ENCODE measurements at places on chromosomes 1 and 21.

DNA sequence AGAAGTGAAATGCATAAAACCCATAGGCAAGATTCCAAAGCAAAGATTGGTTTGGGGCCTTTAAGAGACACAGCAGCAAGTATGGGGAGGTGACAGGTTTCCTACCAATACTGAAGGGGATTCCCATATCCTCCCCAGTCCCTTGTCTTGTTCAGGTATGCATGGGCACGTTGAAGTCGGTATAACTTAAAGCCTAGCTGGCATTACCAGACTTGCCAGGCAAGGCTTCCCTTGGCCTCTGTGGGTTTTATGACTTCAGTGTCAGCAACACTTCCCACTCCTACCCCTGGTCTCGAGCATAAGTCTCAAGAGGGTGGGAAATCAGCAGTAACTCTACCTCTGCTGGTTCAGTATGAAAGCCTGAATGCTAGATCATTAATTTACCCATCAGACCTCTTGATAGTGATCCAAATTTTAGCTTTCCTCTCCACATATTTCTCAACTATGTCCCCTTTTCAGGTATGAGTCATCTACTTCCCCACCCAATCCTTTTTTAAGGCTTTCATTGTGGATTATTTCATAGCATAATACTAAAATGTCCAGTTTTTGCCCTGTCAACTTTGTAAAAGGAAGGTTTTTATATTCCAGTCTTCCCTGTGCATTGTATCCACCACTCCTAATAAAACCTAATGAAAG, 6.8 kb downstream of the CYP4X1 start:
- peak; percentile 17 for DNase-seq

GRCh38 chr1:51070011-51070410, 32.0 kb upstream of the C1orf185 start:
- no peak for DNase-seq

DNA sequence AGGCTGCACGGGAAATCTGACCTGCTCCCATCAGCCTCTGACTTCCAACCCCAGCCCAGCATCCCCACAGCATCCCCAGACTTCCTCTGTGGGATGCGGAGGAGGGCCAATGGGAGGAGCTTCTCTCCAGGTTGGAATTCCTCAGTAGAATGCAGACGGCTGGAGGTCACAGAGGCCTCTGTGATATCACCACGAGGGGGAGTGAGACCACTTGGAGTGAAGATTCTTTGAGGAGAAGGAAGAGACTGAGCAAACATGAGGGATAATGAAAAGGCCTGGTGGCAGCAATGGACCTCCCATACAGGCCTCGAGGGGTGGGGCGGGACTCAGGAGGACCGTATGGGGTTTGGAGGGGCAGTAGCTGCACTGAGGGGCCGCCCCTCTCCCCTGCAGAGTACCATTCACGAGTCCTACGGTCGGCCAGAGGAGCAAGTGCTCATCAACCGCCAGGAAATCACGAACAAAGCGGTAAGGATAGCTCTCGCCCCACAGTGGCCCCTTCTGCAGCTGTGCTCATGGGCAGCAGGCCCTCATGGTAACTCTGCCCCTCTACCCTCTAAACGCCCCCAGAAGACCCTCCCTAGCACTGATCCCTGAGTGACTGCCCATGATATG, at the start of gene CATSPER4:
Gene CATSPER4, plus strand, starts transcription at position 230 of the 615 bp plus-strand sequence. Its CDS starts 26 bp downstream, at position 256.
- no peak for DNase-seq

GRCh38 chr1:203597331-203598090, 29.1 kb upstream of the ATP2B4 start:
- DNase-seq: no peak

GRCh38 chr1:185674201-185674600, 60.0 kb upstream of the HMCN1 start:
- DNase-seq: no peak

DNA sequence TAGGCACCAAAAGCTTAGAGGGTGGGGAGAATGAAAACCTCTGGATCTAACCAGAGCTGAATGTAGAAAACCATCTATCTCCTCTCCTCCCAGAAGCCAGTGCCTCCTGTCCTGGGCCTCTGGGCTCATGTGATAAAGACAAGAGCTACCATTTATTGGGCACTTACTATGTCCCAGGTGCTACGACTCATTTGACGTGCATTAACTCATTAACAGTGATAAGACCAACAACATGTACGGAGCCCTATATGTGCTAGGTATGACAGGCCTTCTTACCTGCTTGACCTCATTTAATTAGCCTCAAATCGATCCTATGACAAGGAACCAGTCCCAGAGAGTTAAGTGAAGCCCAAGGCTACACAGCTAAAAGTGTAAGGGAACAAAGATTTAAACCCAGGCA, 19.7 kb downstream of the CAPZB start:
- no peak for DNase-seq

DNA sequence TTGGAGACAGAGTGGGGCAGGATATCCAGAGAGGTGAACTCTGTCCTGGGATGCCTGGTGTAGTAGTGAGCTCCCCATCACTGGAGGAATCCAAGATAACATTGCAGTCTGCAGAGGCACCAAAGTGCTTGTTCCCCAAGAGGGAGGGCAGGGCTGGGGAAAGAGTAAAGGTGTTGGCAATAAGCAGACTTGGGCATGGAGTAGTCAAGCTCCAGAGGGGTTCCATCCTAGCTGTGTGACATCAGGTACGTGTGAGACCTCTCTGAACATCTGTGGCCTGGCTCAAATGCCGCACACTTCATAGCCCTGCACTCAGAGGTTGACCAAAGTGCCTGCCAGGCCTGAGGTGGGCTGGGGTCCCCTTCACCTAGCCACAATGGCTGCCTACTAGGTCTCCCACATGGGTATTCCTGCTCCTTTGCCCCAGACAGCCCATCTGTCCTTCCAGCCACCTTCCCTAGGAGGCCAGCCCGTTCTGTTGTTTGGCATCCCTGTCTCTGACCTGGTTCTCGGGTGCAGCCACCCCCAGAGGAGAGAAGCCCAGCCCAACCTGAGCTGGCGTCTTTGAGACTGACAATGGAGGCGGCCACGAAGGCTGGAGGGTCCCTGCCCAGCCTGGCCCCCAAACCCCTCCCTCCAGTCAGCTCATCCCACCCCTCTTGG, 2.8 kb upstream of the ARF1 start:
- DNase-seq: no peak

DNA sequence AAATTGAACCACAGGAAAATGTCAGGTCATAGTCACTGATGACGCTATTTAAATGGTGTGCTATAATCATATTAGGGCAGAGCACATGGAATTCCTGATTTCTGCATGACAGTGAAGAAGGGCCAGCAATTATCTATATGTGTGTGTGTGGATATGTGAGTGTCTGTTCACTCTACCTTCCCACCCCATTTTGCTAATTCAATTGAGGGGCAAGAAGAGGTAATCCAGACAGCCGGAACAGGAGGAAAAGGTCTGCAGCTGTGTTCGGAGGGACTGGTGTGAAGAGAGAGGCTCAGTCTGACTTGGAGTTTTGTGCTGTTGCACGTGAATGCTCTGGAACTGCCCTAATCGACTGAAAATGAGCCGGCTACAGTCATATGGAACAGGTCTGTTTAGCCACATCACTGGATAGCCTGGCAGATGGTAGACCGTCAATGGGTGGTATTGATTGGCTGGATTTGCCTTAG, 5.1 kb upstream of the ELAVL4 start:
- no peak for DNase-seq

DNA sequence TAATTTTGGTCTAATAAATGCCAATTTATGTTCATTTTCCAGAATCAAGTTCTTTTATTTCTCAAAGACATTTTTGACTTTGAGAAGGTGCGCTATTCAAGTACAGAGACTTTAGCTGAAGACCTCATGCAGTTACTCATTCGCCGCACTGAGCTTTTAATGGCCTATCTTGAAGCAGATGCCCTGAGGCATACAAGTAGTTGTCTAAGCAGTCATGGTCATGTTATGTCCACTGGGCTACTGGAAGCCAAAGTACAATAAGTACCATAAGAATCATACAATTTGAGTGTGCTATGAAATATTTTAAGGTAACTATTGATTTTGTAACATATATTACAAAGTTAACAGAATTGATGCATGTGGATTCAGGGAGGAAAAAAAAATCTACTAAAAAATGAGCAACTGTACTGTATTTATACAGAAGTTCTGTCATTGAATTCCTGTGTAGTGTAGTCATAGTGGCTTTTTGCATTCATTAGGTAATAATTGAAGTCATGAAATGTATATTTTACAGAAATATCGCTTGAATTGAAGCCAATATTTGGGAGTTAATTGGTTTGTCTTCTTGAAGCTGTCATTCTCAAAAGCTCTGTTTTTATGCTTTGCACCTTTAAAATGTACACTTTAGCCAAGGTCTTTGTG, 13.5 kb upstream of the NEXN start:
- peak; percentile 21 for DNase-seq

GRCh38 chr1:177983077-177983476, 13.2 kb upstream of the SEC16B start:
- peak; percentile 24 for DNase-seq

- DNase-seq: no peak
Measured at GRCh38 chr1:167627615-167627864, 2.5 kb upstream of the RCSD1 start.

DNA sequence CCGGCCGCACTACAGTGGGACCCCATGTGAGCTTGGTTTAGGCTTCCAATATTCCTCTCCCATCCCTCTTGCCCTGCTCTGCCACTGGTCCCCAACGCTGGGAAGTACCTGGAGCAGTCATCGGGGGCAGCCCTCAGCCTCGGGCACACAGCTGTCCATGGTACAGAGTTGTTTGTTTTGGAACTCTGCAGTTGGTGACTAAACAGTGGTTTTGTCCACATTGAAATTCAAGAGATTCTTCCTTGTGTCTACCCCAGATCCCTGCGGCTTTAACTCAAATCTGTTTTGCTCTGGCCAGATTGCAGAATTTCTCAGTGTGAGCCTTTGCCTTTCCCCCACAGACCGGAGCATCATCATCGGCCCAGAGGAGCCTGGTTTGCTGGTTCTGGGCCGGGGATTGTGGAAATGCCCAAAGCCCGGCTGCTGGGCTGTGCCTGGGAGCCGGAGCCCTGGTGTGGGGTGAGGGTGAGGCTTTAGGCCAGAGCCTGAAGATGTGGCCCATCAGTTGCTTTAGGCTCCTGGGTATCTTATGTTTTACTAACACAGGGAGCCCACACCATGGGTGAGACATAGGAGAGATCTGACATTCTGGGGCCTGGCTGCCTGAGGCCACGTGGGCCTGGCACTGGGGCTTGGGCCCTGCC, 93.2 kb downstream of the ARHGEF10L start:
- DNase-seq: peak; percentile 48

DNA sequence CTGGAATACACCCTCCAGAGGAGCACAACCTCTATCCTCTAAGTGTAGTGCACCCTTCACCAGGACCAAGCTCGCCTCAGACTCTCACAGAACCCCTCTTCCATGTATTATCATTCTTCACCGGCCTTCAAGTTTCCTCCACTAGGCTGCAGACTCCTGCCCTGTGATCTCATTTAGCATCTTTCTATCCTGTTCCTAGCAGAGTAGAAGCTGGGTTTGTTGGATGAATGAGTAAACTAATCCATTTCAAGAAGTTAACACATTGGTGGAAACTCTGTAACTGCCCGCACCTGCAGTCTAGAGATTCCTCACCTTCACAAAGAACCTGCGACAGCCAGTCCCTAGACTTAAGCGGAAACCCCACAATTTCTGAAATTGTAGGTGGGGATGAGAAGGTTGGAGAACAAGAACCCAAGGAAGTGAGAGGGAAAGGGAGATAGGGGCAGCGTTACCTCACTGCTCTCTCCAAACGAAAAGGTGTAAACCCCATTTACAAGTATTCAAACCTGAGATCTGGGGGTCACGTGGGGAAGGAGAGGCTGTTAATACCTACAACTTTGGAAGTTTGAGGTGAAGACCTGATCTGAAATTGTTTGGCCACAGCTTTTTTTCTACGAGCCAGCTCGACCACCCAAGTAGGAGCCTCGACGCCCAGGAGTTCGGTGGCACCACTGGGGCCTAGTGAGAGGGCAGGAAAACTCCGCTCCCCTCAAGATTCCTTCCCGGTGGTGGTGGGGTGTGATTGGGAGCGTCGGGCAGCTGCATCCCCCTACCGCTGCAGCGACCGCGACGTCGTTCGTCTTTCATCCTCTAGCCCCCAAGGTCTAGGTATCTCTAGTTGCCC, 1.2 kb downstream of the PTPN14 start:
- DNase-seq: peak; percentile 59

DNA sequence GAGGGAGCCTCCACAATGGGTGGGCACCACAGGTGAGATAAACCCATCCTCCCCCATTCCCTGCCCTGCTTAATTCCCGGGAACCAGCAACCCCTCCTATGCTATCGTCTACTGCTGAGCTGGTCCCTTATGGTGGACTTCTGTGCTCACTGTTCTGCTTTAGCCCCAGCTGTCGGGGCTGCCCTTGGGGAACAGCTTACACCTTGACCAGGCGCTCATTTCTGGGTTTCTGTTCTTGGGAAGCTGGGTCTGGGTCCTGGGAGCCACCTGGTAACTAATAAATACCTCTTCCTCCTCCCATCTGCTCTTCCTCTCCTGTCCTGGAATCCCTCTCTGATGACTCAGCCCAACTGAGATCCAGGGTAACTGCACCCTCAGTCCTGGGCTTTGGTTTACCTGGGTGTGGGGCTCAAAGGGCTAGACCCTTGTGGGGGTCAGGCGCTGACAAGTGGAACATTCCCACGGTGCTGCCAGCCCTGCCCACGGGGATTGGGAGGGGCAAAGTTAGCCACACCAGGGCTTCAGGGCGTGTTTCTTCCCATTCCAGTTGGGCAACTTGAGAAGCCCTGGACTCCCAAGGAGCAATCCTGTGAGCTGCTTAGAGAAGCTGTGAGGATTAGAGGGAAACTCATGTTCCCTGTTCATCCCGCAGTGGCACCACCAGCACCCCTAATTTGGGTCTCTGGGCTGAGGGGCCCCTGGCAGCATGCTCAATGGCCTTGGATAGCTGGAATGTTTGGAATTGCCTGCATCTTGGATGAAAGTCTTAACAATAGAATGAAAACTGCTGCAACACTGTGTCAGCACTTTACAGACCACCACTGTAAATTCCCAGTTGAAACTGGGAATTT, 1.6 kb downstream of the PCAT6 start:
- no peak for DNase-seq

DNA sequence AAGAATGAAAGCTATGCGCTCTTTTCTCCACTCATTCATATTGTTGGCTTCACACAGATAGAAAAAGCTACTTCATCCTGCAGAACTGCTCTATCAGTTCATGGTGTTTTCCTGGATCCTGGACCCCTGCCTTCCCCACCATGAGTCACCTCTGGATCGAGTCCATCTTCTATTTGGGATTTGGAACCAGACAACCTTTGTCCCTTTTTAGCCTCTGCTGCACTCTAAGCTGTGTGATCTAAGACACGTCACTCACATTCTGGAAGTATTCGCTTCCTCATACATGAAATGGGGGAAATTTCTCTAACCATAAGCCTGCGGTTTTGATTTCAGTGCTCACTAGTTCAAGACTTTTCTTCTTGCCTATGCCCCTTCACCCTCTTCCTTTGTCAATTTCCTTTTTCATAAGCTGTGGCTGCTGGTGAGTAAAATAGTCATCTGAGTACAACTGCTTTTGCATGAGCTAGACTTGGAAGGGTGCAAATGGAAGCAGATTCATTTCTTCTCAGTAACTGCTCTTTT, 14.1 kb upstream of the DEGS1 start:
- DNase-seq: peak; percentile 98

GRCh38 chr21:37368541-37369279, 2.1 kb downstream of the DYRK1A start:
- peak; percentile 58 for DNase-seq
